ENCODE measurements at places on chromosomes 3 and 15.
A peak's percentile ranks its signal among the peaks of the same experiment; 100 is the strongest.

DNA sequence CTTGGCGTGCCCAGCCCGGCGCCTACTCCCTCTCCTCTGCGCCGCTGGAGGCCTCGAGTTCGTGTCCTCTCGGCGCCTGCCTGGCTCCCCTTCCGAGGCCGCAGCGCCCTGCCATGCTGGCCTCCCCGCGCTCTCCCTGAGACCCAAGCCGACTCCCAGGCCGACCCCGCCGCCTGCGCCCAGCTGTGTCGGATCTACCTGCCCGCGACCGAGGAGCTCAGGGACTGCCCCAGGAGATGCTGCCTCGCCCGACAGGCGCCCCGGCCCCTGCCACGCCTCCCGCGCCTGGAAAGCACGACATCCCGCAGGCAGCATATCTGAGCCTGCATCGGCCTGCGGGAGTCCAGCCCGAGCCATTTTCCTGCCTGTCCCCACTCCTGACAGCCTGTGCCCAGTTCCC lies 16.1 kb downstream of the PAQR9 start:
- DNase-seq = no peak

GRCh38 chr3:180825964-180826363 lies 86.5 kb upstream of the FXR1 start:
- DNase-seq = no peak

DNA sequence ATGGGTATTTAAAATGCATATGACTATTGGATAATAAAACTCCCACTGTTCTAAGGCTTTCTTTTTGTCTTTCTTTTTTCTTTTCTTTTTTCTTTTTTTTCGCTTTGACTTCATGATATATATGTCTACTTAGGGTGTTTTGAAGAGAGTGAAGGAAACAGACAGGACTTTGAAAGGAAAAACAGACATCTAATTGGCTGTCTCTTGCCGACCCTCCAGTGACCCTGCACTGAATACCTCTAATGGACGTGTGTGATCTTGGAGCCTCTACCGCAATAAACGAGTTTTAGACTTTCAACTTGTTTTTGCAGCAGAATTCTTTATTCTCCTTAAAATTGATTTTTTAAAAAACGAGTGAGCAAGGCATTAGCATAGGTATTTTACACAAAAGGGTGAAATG lies 158.1 kb upstream of the NR2F2 start:
- DNase-seq = no peak

GRCh38 chr3:89326997-89327396 lies 219.6 kb downstream of the EPHA3 start:
- DNase-seq = no peak

GRCh38 chr3:63933459-63933858 lies 21.3 kb upstream of the SCAANT1 start:
- no peak for DNase-seq

- DNase-seq = no peak
These were observed 286.4 kb downstream of the TBC1D5 start for GRCh38 chr3:17456046-17456445.

GRCh38 chr3:134477938-134478337 lies 7.8 kb downstream of the ANAPC13 start:
- no peak for DNase-seq

DNA sequence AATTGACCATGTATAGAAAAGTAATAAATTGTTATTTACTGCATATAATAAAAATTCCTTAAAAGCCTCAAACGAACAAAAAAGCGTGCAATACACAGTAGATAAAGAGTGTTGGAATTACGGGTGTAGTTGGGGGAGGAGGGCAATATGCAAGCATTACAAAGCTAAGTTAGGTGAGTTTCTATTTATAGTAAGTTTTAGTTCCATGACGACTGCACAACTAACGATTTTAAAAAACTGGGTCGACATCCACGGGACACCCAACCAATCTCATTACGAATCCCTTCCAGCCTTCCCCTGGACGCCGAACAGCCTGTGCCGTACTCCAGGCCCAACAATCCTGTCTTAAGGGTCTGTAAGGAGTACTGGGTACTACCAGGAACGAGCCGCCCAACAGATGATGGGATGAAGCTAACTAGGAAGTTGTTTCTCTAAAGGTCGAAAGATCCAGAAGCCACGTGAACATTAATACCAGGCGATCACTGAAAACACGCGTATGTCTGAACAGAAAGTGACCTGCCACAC lies 677 bp downstream of the POLQ start:
- no peak for DNase-seq

DNA sequence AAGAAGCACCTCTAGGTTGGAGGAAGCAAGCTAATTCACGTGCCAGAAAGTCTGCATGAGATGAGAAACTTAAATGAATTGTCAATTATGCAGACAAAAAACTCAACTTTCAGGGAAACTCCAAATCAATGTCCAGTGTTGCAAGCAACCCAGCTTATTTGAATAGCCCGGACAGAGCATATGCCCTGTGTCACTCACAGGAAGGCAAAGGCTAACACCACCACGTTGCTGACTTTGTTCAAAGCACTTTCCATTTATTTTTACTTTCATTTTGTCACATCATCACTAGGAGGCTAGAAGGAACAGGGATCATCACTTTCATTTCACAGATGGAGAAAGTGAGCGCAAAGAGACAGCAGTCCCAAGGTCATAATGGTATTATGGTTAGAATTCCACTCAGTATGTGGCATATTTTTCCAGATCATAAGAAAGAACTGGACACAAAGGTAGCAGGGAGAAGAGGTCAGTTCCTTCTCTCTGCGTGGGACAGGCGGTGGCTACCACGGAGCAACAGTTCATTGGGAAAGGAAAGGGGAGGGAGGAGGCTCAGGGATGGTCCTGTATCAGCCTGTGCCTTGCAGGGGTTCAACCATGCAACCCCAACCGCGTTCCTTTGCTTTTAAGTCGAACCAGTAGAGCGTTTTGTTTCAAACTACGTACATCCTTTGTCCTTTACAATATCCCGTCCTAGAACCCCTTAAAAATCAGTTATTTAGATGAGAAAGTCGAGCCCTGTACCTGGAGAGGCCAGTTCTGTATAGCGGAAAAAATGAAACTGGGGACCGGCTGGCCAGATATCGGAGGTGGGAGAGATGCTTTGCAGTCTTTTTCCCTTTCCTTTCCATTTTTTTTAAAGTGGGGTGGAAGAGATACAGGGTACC lies 1.1 kb downstream of the HEG1 start:
- no peak for DNase-seq

GRCh38 chr3:177473184-177473583 lies 275.9 kb upstream of the TBL1XR1 start:
- DNase-seq = no peak

GRCh38 chr3:9915254-9916141 lies 1.4 kb upstream of the IL17RC start:
- peak; percentile 70 for DNase-seq

DNA sequence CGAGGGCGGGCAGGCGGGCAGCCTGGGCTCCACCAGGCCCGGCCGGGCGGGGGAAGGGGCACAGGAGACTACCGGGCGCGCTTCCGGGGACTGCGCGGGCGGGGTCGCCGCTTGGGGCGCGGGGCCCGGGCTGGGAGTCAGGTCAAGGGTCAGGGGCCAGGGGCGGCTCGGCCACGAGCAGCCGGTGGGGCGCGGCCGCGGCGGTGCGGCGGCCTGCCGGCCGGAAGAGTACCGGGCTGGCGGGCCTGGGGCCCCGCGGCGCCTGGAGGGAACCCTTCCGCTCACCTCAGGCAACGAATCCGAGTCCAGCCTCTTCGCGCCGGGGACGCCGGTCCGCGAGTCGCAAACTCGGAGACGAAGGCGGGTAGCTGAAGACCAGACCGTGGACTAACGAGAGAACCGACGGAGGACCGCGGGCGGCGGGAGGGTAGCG lies 225 bp downstream of the RHOA start:
- DNase-seq = peak; percentile 43

DNA sequence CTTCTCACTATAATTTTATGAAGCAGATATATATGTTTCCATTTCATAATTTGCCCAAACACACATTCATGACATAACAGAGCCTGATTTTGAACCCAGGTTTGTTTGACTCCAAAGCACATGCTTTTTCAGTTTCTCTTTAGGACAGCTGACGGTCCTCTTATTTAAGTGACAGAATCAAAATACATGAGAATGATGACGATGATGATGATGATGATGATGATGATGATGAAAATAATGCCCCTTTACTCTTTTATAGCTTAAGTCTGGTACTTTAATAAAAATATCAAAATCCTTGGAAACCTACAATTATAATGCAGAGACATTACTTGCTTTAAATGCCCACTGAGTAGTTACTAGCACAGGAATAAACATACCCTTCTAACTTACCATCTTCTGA lies 15.3 kb downstream of the COPB2 start:
- DNase-seq = no peak

GRCh38 chr15:58374147-58374546 lies 57.6 kb upstream of the LIPC start:
- DNase-seq = no peak

- DNase-seq = no peak
These were observed 457.4 kb downstream of the SHQ1 start for GRCh38 chr3:72390841-72391240.

GRCh38 chr3:22862111-22862510 lies 341.0 kb upstream of the UBE2E2 start:
- no peak for DNase-seq

GRCh38 chr15:27730868-27731267 lies 368.2 kb downstream of the OCA2 start:
- no peak for DNase-seq

- no peak for DNase-seq
These were observed 23.7 kb downstream of the CPN2 start for GRCh38 chr3:194327218-194328052.

DNA sequence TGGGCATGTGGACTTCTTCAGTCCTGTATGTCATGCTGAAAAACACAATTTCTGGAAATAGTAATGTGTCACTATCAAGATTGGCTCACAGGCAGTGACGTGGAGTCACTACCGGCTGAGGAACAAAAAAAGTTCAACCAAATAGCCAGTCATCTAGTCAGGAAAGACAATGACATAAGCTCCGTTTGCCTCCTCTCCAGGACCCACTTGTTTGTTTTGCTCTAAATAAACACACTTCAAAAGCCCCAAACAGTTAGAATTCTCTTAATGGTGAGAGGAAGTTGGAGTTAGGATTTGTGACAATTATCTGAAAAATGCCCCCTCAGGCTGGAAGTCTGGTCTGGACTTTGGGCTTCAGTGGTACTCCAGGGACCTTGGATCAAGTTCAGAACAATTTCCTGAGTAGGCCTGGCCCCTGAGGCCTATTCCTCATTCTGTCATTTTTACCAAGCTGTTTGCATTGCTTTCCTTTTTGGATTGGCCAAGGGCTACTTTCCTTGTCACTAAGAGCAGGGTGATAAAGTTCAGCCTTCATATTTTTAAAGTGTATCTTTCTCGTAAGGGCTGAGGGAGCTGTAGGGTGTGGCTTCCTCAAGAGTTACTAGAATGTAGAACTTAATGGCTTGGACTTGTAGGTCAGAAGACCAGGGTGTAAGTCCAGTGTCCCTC lies 98.9 kb downstream of the EOMES start:
- no peak for DNase-seq

GRCh38 chr15:80609091-80609490 lies 86.0 kb upstream of the ABHD17C start:
- no peak for DNase-seq

DNA sequence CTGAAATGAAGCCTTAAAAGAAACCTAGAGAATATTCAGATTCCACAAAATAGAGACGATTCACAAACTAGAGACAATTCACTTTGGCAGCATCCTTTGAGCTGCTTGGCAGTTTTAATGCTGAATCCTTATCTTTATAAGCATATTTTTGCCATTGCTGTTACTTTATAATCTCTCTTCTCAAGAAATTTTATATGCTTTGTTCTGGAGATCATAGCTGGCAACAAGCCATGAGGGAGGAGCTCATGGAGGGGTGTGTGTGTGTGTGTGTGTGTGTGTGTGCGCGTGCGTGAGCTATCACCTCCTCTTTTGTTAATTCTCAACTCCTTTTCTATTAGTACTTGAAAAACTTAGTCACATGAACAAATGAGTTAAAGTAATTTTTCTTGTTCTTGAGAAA lies 495.0 kb upstream of the RGMA start:
- DNase-seq = no peak

GRCh38 chr3:135007607-135008006 lies 212.5 kb downstream of the EPHB1 start:
- no peak for DNase-seq

DNA sequence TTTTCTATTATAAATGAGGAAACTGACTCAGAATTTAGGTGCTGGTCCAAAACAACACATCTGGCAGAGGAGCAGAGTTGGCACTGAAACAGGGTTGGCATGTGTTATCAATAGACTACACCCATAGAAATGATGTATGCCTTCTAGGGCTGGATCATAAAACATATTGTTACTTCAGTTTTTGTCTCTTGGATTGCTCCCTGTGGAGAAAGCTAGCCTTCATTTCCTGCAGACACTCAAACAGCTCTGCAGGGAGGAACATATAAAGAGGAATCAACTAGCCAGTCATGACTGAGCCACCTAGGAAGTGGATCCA lies 507 bp upstream of the MRPL3 start:
- DNase-seq = no peak

- DNase-seq = no peak
These were observed 32.0 kb downstream of the TM4SF4 start for GRCh38 chr3:149506540-149506939.

- peak; percentile 40 for DNase-seq
These were observed 144.4 kb upstream of the IGF1R start for GRCh38 chr15:98503970-98504369.

DNA sequence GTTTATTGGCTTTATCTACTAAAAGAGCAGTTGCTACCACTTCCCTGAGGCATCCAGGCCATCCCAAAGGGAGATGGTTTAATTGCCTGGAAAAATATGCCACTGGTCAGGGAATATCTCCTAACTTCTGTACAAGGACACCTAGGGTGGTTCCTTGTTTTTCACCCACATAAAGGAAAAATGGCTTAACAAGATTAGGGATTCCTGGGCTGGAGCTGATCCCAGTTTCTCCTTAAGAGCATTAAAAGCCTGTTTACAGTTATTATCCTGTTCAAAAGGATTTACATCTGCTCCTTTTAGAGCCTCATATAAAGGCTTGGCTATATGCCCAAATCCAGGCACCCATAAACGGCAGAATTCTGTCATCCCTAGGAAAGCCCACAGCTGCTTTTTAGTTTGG lies 70.2 kb upstream of the WNT7A start:
- no peak for DNase-seq

GRCh38 chr3:45123581-45124269 lies 22.5 kb downstream of the CDCP1 start:
- no peak for DNase-seq

GRCh38 chr3:869734-870133 lies 223.1 kb upstream of the CNTN6 start:
- no peak for DNase-seq

DNA sequence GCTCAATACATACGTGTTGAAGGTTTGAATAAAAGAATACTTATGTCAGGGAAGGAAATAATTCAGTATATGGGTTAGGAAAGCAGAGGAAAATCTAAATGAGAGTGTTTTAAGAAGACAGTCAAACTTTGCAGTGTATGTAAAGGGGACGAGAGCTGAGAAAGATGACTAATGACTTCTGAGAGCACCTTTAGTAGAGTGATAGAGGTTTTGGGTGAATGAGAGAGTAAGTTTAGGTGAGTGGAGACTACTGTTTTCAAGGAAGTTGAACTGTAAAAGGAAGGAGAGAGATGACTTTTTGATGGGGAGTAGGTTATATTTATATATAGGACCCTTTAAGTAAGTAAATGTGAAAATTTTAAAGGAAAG lies 9.4 kb downstream of the TBC1D23 start:
- DNase-seq = no peak

Measured in CMK (cell line).